ENCODE measurements at places on chromosomes 6 and 20.

- no peak for DNase-seq
Measured at GRCh38 chr6:142848976-142849375, 96.0 kb downstream of the HIVEP2 start.

DNA sequence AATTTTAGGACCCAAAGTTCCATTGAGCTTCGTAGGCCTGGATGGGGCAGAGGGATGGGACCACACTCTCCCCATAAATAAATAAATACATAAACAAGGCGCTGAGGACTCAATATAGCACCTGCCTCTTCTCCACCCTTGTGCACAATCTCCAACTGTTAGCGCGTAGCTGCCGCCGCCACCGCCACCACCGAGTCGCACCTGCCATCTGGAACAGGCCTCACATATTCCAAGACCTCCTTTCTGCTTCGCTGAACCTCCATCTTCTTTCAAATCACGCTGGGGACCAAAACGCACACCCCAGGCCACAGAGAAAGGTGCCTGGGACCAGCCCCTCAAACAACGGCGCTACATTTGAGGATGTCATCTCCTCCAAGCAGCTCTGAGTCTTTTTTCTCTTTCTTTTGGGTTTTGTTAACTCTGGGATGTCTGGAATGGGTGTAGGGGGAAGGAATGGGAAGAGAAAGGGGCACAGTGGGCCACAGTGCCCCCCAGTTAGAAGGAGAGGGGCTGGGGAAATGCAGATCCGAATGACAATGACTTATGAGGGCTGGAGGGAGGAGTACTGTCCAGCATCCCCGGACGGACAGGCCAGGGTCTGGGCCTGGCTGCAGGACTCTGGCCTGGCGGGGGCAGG is 49.7 kb downstream of the NOL4L start:
- peak; percentile 56 for DNase-seq

DNA sequence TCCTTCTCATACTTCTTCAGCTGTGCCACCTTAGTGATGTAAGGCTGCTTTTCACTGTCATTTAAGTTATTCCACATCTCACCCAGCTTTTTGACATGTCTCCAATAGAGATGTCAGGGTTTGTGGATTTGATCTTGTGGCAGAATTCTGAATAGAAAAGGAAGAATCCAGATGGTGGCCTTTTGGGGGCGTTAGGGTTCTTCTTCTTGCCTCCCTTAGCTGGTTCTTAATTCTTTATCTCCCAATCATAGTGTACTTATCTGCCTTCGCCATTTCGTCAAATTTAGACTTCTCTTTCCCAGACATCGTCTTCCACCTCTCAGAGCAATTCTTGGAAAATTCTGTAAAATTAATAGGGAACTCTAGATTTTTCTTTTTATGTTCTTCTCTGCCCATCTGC is 422.9 kb downstream of the GJA1 start:
- DNase-seq, result no peak

- no peak for DNase-seq
Measured at GRCh38 chr6:44856479-44856878, 469.0 kb downstream of the CDC5L start.

DNA sequence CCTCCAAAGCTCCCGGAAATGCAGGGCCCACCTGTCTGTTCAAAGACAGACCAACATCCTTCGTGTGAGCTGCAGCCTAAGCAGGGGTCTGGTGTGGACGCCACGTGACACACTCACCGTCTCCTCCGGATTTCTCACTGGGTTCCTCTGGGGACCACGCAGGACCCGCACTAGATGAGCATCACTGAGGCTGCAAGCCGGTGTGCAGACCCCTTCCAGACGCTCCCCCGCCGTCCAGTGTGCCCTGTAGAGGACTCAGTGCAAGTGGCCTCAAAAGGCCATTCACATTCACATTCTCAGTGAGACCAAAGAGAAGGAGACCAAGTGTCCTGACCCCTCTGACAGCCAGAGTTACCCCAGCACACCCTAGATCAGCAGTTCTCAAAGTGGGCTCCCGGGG is 91.2 kb upstream of the QKI start:
- no peak for DNase-seq

GRCh38 chr20:12575352-12576095 is 433.2 kb upstream of the SPTLC3 start:
- DNase-seq, result no peak

GRCh38 chr6:87656857-87657256 is 45.2 kb downstream of the AKIRIN2 start:
- DNase-seq, result no peak

DNA sequence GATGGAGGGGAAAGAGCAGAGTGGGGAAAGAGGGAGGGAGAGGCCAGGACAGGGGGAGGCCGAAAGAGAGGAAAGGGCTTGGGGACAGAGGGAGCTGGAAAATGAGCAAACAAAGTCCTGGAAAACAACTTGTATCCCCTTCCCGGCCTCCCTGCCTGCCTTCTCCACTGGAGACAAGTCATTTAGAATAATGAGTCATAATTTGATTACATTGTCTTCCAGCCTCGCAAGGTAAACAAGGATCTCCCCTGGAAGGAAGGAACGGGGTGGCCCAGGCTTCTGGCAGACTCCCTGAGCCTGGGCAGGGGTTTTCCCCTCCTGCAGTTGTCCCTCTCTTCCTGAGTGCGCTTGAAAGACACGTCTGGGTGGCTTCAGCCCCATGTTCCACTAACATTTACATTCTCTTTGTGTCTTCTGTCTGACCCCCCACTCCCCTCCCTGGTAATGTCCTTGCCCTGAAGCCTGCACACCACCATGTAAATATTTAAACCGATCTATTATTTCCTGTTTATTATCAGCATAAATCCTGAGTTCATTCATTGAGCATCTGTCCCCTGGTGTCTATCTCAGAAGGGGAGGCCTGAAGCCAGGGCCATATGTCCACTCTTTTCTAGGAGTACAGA is 12.1 kb upstream of the MRPS18A start:
- DNase-seq, result peak; percentile 45

DNA sequence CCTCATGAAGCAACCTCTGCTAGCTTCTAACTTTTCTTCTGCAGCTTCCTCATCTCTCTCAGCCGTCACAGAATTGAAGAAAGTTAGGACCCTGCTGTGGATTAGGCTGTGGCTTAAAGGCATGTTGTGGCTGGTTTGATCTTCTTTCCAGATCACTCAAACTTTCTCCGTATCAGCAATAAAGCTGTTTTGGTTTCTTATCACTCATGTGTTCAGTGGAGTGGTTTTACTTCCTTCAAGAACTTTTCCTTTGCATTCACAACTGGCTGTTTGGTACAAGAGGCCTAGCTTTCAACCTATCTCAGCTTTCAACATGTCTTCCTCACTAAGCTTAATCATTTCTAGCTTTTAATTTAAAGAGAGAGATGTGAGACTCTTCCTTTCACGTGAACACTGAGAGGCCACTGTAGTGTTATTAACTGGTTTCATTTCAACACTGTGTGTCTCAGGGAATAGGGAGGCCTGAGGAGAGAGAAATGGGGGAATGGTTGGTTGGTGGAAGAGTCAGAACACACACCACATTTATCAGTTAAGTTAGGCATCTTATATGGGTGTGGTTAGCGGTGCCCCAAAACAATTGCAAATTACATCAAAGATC is 17.2 kb downstream of the ZSCAN23 start:
- DNase-seq, result no peak

DNA sequence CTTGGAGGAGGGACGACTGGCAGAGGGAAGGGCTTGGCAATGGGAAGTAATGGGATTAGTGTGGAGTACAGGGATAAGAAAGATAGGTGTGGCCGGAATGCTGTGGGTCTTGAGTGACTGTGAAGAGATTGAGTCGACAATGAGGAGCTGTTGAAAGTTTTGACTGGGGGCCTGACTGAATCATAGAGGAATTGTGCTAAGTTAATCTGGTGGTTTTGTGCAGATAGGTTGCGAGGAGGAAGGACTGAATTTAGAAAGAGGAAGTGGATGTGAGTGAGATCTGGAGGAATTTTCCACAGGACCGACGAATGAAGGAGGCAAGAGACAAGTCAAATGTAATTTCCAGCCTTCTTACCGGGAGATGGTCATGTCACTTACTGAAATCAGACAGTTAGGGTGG is 143.9 kb upstream of the RALGAPA2 start:
- DNase-seq, result no peak

DNA sequence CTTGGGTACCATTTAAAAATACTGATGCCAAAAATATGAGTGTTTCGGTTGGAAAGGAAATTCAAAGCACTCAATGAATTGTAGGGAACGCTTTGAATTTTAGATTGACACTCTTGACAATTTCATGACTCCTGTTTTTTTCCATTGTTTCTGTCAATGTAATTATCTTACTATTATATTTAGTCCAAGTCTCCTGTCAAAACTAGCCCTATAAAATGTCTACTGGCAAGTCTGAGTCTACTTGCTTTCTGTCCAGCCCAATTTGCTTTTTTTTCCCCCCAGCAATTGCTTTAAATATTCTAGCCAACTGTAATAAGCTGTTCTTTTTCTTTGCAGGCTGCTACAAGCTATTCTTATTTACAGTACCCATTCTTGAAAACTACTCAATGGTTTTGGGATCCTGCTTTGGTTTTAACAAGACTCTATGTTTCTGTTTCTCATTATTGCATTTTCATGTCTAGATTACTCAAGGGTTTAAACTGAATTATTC is 1103.9 kb upstream of the GJE1 start:
- DNase-seq, result no peak

GRCh38 chr20:36028106-36028808 is 59.9 kb downstream of the CNBD2 start:
- DNase-seq, result no peak

- no peak for DNase-seq
Measured at GRCh38 chr20:58661598-58662473, 10.8 kb downstream of the STX16 start.

DNA sequence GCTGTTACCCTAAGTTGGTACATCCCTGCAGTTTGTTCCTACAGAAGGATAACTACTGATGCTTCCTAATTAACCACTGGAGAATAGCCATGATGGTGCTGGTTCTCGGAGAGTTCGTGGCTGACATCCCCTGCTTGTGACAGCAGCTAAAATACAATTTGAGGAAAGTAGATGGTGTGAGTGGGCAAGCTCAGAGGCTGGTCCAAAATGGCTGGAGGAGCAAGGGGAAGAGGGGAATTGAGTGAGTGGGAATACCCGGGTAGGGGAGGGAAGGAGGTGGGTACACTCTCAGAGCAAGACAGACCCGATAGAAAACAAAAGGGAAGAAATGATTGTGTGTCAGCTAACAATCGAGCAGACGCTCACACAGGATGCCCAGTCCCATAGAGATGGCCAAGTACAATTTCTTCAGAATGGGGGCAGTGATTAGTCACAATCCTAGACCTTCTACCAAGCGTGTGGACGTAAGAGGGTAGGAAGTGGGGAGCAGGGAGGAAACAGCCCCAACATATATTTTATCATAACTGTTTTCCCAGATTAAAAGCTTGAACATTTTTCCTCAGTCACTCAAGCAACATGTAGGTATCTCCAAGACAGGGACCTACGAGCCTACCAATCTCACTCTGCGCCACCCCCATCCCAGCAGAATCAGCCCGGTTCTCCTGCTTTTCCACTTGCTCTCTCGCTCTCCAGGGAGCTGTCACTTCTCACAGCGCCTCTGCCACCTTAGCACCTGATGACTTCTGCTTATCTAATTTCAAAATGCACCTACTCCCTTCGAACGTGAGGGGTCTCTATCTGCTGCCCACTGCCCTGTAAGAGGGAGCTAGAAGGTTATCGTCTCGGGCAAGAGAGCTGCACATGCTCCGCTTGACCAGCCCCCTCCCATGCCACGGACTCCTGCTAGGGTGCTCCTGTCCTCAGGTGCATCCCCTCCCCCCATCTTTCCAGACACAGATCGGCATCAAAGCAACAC is 26.2 kb downstream of the RIPOR2 start:
- DNase-seq, result no peak

- DNase-seq, result no peak
Measured at GRCh38 chr20:23007886-23008655, 27.0 kb upstream of the SSTR4 start.

DNA sequence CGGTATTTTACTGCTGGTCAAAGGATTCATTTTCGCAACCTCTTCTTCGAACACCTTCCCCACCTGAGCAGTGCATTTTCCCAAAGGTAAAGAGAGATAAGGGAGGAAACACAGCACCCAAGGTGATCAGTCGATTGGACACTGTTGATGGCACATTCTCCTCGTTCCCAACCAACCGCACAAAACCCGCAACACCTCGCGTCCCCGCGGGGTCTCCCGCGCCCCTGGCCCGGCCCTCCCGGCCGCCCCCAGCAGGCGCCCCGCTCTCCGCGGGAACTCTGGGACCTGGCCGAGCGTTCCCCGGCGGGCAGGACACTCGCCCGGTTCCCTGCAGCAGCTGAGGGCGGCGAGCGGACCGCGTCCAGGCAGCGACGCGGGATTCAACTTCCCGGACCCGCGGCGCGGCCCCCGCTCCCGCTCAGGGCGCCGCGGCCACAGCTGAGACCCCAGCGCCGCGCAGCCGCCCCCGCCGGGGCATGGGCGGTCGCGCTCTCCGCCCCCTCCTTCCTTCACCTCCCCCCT is 506 bp downstream of the RGS17 start:
- DNase-seq, result no peak

DNA sequence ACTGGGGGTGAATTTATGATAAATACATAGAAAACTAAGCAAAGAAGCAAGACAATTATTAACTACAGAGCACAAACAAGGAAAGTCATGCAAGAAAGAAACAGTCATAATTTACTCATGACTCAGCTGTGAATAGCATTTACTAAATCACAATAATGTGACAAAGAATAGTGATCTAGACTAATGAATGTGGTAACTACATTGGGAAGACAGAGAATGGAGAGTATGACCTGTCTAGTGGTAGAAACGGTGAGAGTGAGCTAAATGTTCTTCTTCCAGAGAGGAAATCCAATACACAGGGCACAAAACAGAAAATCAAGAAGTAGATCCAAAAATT is 153.5 kb upstream of the DST start:
- DNase-seq, result no peak

DNA sequence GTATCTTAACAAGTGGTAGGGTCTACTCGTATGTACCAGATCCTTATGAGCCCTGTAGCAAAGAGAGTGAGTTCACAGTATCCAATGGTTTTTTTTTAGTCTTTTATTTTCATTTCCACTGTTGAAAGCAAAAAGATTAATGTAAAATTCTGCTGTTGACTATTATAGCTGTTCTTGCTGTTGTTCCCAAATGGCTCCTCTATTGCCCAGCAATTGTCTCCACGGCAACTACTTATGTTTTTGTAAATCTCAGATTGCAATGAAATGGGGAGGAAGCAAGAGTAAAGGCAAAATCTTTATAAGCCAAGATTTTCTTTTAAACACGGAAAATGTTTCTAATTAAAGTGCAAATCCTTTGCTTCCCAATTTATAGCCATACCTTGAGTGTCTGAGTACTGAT is 406.1 kb downstream of the EPM2A start:
- no peak for DNase-seq

All from NCI-H774 (cell line).